ENCODE measurements at places on chromosomes 3 and 15.
A peak's percentile ranks its signal among the peaks of the same experiment; 100 is the strongest.

- no peak for DNase-seq
These were observed 238.0 kb upstream of the LRTM1 start for GRCh38 chr3:55165704-55166405.

GRCh38 chr3:114622001-114622400, 328.2 kb downstream of the TIGIT start:
- DNase-seq: no peak

- peak; percentile 73 for DNase-seq
These were observed 13.5 kb upstream of the ZNF592 start for GRCh38 chr15:84734794-84735479.

DNA sequence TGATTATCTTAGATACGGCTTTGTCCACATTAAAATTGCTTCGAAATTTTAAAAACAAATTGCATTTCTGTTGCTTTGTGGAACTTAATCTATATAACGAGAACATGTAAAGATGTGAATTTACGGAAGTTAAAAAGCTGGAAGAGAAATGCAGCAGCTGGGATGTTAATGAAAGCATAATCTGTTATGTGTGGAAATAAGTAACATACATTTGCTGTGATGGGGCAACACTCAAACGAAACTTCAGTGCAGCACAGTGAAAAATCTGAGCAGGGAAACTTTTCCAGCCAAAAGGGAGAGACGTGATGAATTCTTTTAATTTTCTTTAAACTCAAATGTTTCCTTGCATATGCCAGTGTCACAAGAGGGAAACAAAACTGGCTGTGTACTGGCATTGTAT, 276.7 kb upstream of the LMCD1 start:
- DNase-seq: no peak

DNA sequence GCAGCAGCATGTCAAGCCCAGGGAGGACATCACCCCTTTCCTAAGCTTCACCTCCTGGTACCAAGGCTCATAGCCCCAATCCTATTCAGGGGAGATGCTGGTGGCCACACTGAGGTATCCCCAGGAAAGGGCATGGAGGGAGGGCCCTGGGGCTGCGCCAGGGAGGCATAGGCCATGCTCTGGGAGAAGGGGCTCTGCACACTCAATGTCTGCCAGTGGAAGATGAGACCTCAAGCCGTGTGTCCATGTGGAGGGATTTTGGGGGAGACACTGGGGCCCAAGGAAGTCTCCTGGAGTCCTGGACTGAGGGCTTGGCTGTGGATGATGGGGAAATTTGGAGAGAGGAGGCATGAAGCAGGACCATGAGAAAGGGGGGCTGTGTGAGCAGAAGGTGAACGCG, 21.2 kb upstream of the PRR23E start:
- DNase-seq: no peak

- DNase-seq: no peak
These were observed 101.0 kb downstream of the CBLB start for GRCh38 chr3:105767776-105768175.

DNA sequence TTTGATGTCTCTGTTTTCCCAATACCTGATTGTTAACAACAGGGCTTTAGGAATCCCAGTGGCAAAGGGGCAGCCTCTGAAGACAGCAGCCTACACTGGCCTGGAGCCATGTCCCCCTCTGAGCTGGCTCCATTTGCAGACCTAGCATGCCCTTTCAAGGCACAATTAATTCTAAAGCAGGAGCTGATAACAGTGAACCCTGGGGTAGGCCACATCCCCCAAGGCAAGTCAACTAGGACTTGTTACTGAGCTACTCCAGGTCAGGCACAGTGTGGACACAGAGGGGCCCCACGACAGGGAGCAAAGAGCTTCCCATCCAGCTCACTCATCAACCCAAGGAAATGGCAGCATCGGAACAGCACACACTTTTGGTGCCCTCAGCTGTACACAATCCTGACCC, 51.9 kb downstream of the SPSB4 start:
- DNase-seq: no peak

DNA sequence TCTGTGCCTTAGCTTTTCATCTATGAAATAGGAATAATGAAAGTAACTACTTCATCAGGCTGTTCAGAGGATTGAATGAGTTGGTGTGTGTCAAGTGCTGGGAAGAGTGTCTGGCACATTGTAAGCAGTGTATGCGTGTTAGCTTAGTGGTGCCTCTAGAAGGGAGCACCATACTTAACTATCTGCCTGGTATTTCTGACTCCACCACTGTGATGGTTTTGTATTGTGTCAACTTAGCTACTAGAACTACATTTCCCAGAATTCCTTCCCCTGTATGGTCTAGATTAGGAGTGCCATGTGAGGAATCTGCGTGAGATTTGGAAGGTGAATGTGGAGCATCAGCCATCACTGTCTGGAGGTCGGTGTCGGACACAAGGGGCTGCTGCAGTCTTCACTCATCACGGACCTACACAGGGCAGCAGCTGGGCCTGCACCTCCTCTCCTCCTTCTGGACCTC, 115.4 kb upstream of the GALNT15 start:
- no peak for DNase-seq

DNA sequence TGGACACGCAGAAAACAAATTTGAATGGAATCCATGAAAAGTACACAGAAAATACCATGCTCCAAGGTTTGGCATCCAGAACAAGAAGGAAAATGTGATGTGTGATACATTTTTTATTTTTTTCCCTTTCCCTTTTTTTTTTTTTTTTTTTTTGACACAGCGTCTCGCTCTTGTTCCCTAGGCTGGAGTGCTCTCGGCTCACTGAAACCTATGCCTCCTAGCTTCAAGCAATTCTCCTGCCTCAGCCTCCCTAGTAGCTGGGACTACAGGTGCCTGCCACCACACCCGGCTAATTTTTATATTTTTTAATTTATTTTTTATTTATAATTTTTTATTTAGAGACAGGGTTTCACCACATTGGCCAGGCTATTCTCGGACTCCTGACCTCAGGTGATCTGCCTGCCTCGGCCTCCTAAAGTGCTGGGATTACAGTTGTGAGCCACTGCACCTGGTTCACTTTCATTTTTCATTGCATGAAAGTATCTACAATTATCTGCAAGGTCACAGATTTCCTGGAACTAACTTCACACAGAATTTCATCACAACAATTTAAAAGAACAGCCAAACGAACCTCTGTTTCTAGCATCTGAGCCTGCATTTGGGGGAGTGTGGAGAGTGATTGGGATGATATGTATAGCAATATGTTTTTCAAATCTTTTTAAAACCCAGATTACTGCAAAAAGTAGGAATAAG, 8.3 kb downstream of the POU1F1 start:
- no peak for DNase-seq

GRCh38 chr3:53650424-53650823, 156.0 kb downstream of the CACNA1D start:
- DNase-seq: no peak

GRCh38 chr3:48985831-48986376, 4.1 kb upstream of the P4HTM start:
- DNase-seq: no peak

DNA sequence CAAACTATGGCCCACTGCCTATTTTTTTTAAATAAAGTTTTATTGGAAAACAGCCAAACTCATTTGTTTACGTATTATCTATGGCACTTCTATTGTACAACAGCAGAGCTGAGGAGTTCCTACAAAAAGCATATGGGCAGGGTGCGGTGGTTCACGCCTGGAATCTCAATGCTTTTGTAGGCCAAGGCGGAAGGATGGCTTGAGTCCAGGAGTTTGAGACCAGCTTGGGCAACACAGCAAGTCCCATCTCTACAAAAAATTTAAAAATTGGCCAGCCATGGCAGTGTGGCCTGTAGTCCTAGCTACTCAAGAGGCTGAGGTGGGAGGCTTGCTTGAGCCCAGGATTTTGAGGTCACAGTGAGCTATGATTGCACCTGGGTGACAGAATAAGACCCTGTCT, 142.3 kb downstream of the RORA start:
- no peak for DNase-seq

DNA sequence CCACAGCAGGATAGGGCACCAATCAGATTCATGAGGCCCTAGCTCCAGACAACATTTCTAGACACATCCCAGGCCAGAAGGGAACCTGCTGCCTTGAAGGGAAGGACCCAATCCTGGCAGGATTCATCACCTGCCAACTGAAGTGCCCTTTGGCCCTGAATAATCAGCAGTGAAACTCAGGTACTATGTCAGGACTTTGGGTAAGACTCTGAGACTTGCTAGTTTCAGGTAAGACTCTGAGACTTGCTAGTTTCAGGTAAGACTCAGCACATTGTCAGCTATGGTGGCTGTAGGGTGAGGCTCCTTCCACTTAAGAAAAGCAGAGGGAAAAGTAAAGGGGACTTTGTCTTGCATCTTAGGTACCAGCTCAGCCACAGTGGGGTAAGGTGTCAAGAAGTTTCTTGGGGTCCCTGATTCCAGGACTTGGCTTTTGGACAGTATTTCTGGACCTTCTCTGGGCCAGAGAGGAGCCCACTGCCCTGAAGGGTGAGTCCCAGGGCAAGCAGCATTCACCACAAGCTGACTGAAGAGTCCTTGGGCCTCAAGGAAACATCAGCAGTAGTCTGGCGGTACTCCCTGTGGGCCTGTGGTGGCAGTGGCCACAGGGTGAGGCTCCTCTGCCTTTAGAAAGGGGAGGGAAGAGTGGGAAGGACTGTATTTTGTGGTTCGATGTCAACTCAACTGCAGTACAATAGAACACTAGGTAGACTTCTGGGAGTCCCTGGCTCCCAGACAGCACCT, 13.7 kb upstream of the COL8A1 start:
- DNase-seq: no peak

- DNase-seq: no peak
These were observed 871.1 kb downstream of the PDCD6IP start for GRCh38 chr3:34669490-34669889.

- DNase-seq: no peak
These were observed 258.4 kb downstream of the UACA start for GRCh38 chr15:70504988-70505387.

DNA sequence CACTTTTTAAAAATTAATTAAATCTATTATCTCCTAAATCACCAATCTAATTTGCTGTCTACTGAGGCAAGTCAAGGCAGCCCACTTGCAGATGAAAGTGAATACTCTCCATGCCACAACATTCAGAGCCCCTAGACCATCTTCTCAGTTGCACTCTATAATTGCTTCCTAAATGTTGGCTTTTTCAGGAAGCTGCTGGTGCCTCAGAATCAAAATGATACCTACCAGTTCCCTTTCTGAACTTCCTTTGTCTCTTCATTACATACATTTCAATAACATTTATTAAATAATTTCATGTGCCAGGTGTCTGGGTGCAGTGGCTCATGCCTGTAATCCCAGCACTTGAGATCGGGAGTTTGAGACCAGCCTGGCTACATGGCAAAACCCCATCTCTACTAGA, 124.1 kb downstream of the SERPINI1 start:
- no peak for DNase-seq

DNA sequence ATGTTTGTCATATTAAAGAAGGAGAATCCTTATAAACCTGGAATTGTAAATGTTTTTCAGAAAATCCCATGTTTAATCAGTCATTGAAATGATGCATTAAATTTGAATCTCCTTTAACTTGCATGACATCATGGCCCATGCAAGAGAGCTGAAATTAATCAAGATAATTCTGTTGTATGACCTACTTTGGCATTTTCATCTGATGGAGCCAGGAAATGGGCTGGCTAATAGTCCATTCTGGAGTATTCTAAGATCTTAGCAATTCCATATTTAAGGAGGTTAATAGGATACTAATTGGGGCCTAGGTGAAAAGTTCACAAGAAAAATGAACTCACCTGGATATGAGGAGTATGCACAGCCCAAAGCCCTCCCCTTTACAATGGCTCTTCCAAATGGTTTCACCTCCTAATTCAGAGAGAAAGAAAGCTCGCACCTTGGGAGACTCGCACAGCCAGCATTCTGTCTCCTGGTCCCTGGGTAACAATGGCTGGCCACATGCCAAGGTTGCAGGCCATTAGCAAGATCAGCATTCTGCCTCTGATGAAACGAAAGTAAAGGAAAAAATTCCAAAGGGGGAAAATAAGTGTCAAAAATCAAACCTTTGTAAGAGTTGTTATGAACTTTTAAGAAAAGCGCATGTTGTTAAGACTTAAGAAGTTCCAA, 786.4 kb downstream of the MCTP2 start:
- DNase-seq: no peak

GRCh38 chr3:117788506-117788905, 1078.9 kb downstream of the TUSC7 start:
- DNase-seq: no peak

DNA sequence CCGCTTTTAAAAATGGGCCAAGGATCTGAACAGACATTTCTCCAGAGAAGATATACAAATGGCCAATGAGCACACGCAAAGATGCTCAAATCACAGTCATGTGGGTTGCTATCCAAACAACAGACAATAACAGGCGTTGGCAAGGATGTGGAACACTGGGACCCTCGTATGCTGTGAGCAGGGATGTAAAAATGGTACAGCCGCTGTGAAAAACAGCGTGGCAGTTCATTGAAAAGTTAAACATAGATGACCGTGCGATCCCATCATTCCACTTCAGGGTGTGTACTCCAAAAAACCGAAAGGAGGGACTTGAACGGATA, 6.7 kb upstream of the LRRC15 start:
- DNase-seq: no peak

DNA sequence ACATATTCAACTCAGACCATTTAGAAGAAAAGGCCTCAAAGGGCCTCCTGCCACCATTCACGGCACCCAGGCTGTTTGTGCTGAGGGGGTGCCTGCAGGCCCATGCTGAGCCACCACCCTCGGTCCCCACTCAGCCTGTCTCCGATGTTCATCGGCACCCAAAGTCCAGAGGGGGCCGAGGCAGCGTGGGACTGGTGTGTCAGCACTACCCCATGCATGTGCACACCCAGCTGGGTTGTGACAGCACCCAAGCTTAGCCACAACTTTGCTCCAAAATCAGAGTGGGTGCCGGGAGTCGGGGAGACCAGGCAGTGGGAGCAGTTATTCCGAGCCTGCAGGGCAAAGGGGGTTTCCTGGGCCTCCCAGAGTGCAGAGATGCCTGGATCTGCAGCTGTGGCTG, 508.5 kb upstream of the ZNF717 start:
- DNase-seq: no peak

GRCh38 chr3:155362808-155363689, 69.6 kb upstream of the STRIT1 start:
- no peak for DNase-seq

GRCh38 chr15:100942656-100943425, 23.7 kb downstream of the LRRK1 start:
- DNase-seq: no peak

GRCh38 chr3:88812576-88812975, 294.8 kb upstream of the EPHA3 start:
- DNase-seq: no peak
